ENCODE measurements at places on chromosomes 11 and 22.

DNA sequence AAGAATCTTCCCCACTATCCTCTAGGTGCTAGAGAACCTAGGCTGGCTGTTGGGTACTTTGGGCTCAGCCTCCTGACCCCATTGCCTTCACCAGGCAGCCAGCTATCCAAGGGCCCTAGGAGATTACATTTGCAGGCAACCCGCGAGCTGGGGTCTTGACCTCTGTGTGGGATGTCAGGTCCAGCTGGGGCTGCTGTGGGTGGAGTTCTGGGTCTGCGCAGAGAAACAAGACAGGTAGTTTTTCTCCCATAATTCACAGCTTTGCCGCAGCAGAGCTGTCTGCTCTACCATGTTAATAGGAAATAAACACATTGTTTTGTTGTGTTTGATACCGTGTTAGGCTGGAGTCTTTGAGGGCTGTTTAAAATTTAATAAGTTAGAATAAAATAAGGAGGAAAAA is 142.8 kb upstream of the PLET1 start:
- DNase-seq = no peak

- no peak for DNase-seq
These were observed 18.9 kb upstream of the CARD18 start for GRCh38 chr11:105158436-105158835.

DNA sequence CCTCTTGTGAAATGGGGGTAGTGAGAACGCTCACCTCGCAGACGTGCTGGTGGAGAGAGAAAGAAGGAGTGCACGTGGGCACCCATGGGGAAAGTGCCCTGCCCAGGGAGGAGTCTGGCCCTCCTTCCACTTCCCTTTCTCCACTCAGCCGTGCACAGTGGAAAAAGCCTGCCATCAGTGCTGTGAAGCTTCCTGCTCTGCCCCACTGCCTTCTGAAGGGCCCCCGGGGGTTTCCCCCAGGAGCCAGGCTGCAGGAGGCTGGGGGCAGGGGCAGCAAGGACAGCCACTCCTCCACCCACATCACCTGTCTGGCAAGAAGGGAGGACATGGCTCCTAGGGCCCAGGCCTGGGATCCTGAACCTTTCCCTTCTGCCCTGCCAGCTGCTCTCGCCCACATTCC is 7.6 kb downstream of the TP53I11 start:
- DNase-seq = peak; percentile 71

DNA sequence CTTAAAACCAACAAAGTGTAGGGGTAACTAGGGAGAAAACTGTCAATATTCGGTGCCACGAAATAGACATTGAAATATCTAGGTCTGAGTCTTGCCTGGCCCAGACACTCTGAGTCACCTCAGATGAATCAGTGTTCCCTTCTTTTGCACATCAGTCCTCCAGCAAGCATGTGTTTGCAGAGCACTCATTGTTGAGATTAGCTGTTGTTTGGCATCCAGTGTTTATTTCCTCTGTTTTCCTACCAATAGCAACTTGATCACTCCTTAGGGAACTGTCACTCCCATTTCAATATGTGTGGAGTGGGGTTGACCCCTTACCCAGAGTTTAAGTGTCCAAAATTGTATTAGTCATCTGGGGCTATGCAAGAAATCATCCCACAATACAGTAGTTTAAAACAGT is 4.7 kb upstream of the ASCC2 start:
- no peak for DNase-seq

DNA sequence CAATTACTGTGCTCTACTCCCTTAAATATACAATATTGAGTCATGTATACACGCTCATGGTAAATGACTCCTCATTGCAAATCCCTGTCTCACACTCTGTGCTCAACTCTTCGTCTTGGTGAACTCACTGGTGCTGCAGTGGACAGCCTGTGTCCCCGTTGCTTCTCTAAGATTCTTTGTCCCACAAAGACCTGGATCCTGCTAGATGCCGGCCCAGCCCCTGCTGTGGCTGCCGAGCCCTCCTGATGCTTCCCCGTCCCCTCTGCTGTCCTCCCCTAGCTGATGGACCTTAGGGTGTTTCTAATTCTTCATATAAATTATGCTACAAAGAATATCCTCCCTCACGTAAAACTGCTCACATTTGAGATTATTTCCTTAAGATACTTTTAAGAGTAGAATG is 5.5 kb downstream of the APOL2 start:
- no peak for DNase-seq

GRCh38 chr11:12717851-12718291 is 43.6 kb downstream of the TEAD1 start:
- peak; percentile 59 for DNase-seq

- DNase-seq = no peak
These were observed 134.1 kb downstream of the SLC17A6 start for GRCh38 chr11:22472306-22472705.

- no peak for DNase-seq
These were observed 6.4 kb downstream of the PRAME start for GRCh38 chr22:22552630-22553029.

GRCh38 chr11:83827520-83827919 is 541.4 kb upstream of the CCDC90B start:
- DNase-seq = no peak

DNA sequence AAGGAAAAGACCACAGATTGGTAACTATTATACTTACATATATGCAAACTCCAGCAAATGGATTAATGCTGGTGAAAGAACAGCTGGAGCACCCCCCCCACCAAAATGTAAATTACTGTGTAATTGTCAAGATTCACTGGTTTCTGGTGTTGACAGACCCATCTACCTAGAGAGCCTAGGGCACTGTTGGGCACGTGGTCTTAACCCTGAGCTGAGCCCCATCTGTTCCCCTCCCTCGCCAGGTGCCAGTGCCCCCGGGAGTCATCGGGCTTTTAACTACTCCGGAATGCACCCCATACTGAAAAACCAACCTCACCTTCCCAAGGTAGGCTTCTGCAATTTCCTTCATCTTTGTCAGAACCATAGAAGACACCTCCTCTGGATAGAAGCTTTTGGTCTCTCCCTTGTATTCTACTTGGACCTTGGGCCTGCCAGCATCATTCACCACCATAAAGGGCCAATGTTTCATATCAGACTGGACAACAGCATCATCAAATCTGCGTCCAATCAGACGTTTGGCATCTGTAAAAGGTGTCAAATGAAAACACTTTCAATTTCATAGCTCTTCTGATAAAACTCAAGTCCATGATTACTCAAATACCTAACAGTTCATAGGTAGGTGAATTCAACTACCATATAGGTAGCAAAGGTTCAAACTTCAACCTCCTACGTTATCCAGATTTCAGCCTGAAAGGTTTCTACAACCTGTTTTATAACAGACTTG is 1.5 kb downstream of the HSPA8 start:
- DNase-seq = peak; percentile 59
